HCEC 1CT (cell line): ENCODE measurements at places on chromosomes 11 and 22.

DNA sequence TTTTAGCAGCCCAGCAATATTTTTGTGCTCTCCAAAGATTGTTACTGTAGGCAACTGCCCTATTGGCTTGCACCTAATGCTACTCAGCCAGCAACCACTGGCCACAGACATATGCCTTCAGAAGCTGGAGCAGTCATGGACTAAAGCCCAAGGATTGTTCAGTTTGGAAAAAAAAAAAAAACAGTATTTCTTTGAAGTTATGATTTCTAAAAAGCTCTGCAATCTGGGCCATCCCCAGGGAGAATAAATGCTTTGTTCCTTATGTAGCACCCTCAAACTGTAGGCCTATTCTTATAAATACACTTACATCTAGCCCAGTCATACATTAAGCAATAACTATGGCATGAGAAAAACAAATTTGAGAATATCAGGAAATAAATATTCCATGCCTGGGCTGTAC, 2190.5 kb upstream of the RAG2 start:
- DNase-seq, result no peak

DNA sequence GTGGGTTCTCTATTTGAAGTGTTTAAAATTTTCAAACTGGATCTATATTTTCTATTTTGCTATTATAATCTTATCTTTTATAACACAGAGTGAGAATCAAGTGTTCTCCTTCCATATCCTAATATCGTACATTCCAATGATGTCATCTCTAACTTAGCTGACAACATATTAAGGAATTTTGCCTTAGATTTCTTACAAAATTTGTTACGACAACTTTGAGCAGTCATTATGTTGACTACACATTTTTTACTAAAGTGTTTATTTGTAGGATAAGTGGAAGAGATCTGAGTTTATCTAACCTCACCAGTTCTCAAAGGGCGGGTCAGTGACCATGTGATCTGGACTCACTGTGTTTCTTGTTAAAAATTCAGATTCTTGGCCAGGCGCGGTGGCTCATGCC, 12.7 kb downstream of the BTG4 start:
- peak; percentile 38 for DNase-seq

DNA sequence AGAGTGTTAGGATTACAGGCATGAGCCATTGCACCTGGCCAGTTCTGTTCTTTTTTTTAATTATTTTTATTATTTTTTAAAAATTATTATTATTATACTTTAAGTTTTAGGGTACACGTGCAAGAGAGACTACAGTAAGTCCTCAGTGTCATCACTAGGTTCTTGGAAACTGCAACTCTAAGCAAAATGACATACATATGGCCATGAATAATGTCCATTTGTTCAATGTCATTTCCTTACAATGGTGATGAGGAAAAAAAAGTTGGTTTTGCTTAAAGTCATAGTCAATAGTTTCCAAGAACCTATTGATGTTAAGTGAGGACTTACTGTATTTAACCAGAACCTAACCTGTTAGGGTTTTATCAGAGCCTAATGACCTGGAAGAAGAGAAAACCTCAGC, 29.4 kb upstream of the TOP3B start:
- no peak for DNase-seq

DNA sequence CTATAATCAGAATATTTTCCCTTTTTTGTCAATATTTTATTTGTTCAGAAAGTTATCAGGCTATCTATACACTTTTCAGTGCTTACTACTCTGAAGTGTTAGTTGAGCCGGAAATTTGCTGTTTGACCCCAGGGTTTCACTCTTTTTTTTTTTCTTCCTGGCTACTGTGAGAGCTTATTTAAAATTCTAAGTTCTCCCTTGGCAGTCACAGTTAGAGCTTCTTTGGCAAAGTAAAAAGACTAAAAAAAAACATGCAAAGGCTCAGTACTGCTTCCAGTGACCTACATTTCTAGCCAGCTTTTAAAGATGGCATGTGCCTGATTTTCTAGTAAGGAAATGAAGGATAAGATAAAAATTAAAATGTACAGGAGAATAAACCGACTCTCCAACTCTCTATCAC, 48.4 kb downstream of the ELP4 start:
- DNase-seq, result no peak

DNA sequence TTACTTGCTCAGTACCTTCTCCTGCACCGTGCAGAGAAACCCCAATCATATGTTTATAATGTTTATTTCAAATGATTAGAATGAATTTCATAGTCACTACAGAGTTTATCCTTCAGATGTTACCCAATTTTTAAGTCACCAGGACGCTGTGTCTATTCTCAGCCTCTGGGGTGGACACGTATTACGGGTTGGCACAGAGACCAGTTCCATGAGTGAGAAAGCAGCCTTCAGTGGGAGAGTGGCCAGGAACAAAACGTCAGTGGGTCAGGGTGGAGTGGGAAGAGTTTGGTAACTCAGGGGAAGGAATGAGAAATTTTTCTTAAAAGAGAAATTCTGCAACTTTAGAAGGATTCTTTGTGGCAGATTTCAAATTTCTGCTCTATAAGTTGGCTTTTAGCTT, 77.1 kb upstream of the MTMR2 start:
- DNase-seq, result peak; percentile 73

GRCh38 chr11:78791964-78792363, 217.3 kb upstream of the NARS2 start:
- no peak for DNase-seq

- DNase-seq, result no peak
Observed at GRCh38 chr11:114275280-114275679, 20.9 kb upstream of the NNMT start.

DNA sequence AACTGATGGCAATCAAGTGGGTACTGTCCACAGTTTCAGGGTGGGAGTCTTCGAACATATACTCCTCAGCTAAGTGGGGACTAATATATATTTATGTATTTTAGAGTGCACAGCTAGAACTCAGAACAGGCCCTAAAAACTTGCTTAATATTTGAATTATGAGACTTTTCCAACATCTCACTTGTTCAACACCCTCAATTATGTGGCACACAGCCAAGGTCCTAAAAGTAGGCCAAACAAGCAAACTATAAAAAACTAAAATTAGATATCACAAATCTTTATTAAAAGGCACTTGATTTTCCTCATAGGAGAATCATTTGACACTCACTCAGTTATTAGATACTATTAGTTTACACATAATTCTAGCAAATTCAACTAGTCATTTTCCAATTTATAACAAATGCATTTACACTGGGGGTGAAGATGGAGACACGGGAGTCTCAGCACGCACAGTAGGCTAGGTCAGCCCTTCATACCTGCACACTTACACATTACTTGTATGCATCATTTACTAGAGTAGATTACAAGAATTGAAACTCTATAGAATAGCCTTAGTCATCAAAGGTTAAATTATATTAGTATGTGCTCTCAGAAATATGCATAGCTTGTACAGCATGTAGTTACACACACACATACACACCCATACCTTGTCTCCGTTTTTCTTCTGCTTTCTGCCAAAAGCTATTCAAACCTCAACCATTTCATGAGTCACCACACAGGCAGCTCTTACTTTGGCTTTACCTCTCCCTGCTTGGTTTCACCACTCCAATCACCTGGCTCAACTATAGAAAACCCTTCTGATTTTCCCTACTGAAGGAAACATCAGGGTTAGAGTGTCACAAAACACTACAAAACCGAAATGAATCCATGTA, 171.5 kb downstream of the SBF2 start:
- DNase-seq, result peak; percentile 44

DNA sequence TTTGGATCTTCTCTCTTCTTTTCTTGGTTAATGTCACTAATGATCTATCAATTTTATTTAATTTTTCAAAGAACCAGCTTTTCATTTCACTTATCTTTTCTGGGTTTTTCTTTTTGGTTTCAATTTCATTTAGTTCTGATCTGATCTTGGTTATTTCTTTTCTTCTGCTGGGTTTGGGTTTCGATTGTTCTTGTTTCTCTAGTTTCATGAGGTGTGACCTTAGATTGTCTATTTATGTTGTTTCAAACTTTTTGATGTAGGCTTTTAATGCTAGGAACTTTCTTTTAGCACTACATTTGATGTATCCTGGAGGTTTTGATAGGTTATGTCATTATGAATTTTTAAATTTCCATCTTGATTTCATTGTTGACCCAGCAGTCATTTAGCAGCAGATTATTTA, 142.3 kb downstream of the C11orf87 start:
- no peak for DNase-seq

- DNase-seq, result no peak
Observed at GRCh38 chr11:117995472-117995871, 9.3 kb downstream of the IL10RA start.

DNA sequence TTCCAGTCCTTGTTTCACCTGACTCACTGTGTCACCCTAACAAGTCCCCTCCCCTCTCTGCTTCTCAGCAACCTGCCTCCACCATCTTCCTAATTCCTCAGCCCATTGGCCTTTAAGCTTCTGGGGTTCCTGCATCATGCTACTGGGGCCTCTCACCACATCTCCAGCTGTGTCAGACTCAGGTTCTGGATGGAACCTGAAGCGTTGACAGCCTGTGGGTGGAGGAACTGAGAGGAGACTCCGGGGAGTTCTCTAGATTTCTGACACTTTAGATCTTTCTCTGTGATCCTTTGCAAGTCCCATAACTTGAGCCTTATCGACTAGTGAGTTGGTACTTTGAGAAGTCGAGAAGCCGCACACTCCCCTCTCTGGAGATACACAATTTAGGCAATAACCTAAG, 11.6 kb upstream of the SLC5A1 start:
- no peak for DNase-seq

DNA sequence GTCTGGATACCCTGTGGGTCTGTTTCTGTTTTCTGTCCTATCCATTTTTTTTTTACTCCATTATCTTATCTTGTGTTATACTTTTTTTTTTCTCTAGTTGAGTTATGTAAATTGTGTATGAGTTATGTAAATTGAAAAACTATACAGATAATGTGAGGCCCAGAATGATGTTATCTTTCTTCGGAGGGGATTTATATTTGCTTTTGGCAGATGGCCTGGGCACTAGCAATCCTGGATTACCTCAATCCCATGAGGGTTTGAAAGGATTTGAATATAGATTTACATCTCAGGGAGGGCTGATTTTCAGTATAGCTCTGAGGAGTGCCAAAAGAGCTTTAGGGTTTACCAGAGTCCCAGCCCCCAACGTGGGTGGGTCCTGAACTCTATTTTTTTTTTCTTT, 71.0 kb downstream of the CSTPP1 start:
- DNase-seq, result no peak
